ENCODE measurements at places on chromosomes 16 and 17.
A peak's percentile ranks its signal among the peaks of the same experiment; 100 is the strongest.

DNA sequence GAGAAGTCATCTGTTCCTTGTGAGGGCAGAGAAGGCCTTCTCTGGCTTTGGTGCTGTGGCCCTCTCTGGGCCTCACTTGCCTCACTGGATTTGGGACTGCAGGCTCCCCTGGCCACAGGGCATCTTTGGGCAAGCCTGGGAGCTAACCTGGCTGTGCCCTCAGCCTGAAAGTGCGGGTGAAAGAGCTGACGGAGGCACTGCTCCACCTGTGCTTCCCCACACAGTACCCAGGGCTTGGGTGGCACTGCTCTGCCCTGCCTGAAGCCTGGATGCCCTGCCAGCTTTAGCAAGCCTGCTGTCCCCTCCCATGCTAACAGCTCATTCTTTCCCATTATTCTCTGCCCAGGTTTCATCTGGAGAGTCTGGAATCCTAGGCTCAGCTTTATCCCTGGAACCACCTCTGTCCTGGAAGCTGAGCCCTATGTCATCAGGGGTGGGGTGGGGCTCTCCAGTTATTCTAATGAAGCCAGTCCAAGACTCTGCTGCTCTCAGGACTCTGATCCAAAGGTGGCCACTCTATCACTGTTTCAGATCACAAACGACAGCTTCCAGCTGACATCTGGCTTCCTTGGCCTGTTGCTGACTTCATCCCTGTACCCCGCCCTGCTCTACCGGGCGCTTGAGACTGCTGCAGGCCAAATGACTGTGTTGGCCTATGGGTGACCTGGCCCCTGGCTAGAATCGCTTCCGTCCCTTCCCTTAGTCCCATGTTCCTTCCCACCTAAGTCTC, 29.3 kb downstream of the HIC1 start:
- DNase-seq, result no peak

GRCh38 chr17:1055751-1056645, 59.1 kb downstream of the TIMM22 start:
- DNase-seq, result peak; percentile 16

DNA sequence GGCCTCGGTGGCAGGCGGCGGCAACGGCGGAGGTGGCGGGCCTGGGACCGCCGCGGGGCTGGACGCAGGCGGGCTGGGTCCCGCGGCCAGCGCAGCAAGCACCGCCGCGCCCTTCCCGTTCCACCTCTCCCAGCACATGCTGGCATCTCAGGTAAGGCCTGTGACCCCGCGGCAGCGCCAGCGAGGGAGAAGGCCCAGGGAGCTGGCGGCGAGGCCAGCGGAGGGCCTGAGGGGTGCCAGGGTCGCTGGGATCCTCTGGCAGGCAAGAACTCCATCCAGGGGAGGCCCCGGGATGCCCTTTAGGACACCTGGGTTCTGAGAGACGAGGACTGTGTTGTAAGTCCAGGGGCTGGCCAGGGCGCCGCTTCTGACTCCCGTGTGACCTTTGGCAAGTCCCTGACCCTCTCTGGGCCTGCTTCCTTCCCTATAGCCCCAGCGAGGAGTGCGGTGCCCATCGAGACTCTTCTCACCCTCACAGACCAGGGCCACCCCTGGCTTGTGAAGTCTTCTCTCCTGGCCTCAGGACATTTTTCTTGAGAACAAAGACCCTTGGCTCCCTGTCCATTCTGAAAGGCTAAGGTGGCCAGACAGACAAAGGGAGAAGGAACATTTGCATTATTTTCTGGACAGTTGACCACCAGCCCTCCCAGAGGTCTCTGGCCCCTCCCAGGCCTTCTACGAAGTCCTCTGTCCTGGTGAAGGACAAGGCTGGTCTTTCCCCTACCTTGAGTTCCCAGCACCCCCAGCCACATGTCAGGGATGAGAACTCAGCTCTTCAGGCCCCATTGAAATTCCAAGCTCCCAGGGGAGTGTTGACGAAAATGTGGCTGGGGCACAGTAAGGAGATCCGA, 6.3 kb downstream of the TBX2 start:
- no peak for DNase-seq

DNA sequence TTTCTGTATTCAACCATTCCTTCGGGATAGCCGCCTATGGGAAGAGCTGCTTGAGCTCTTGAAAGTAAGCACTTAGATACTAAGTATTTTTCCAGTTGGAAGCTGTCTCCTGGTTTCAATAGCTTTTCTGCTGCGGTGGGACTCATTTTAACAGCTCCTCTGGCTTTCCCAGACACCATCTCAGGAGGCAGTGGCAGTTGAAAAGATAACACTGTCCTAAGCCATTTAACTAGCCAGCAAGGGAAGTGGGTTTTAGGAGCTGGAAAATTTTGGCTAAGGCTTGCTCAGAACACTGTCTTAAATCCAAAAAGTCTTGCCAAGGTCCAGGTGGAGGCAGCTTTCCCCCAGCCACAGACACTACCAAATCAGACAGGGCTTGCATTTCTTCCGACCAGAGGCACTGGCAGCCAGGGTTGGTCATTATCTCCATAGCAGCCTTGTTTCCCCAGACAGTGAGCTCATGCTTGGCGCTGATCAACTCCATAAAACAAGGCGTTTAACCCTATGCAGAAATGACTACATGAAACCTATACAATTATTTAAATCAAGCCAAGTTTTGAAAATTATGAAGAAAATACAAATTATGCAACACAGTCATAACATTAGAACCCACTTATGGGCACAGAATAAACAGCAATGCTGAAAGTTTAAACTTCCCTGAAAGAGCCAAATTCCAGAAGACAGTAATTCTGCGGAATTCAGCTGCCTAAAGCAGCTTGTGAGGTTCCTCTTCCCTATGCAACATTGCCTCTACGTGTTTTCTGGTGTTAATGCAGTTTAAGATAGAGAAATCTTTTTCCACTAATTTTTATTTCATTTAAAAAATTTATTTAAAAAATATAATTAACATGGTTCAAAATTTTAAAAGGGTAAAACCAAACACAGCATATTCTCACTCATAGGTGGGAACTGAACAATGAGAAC, 25.0 kb downstream of the GABARAPL2 start:
- DNase-seq, result no peak

DNA sequence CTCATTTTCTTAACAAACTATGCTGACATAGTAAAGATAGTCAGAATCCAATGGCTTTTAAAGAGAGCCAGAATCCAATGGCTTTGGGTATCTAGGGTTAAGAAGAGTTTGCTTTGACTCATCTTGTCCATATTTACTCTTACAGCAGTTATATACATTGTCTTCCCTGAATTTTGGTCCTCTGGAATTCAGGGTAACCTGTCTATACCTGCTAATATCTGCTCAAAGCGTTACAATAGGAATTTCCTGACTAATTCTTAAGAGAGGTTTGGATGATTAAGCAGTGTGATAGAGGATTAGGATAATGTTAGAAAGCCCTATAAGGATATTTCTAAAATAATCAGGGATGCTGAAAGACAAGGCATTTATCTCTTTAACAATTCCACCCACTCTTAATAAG, 2.0 kb upstream of the CDH8 start:
- DNase-seq, result no peak
